T-helper 9 cell (primary cell): ENCODE measurements at places on chromosomes 12 and 14.

GRCh38 chr14:81517798-81518398, 15.8 kb downstream of the SEL1L start:
- DNase-seq: no peak

GRCh38 chr12:37548266-37548805, 768.2 kb upstream of the ALG10B start:
- DNase-seq: no peak

- DNase-seq: no peak
Measured at GRCh38 chr14:102232348-102232625, 72.7 kb downstream of the MOK start.

GRCh38 chr14:33406766-33407165, 468.1 kb downstream of the NPAS3 start:
- DNase-seq: no peak

DNA sequence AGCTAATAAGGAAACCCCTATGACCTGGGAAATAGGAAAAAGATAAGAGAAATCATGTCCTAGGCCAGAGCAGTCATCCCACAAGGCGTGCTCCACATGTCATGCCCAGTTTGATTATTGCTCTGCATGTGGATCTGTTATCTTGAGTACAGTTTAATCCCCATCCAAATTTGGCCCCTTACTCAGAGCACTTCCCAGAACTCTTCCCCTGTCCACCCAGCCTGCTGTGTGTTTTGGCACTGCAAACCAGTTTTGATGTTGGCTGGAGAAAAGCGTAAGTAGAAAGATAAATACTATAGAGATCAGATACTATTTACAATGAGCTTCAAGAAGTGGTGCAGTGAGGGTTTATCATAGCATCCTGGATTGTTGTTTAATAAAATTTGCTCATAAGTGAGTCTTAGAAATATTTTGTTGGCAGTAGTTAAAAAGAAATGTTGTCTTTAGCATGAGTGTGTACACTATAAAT, 83.8 kb downstream of the PTPRB start:
- no peak for DNase-seq

DNA sequence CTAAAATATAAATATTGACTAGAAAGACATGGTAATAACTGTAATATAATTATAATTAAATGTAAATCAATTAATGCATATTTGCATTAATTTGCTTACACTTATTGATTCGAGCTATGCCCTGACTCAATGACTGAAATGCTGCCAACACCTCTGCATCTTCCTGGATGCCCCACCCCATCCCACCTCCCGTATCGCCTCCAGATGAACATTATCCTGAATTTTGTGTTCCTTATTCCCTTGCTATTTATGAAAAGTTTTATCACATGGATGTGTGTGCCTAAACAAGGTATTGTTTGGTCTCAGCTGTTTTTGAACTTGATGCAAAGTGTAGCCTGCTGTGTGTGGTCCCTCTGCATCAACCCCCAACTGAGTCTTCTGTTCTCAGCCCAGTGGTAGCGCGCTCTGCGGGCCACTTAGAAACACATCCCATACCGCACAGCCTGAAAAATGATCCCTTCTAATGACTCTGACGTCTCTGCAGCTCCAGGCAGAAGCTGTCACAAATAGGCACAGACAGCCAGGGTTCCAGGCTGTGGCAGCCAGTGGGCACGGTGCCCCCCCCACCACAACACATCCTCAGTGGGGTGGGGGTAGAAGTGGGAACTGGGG, 96.5 kb downstream of the PRMT8 start:
- no peak for DNase-seq

GRCh38 chr12:24599736-24600135, 349.2 kb downstream of the BCAT1 start:
- DNase-seq: no peak

DNA sequence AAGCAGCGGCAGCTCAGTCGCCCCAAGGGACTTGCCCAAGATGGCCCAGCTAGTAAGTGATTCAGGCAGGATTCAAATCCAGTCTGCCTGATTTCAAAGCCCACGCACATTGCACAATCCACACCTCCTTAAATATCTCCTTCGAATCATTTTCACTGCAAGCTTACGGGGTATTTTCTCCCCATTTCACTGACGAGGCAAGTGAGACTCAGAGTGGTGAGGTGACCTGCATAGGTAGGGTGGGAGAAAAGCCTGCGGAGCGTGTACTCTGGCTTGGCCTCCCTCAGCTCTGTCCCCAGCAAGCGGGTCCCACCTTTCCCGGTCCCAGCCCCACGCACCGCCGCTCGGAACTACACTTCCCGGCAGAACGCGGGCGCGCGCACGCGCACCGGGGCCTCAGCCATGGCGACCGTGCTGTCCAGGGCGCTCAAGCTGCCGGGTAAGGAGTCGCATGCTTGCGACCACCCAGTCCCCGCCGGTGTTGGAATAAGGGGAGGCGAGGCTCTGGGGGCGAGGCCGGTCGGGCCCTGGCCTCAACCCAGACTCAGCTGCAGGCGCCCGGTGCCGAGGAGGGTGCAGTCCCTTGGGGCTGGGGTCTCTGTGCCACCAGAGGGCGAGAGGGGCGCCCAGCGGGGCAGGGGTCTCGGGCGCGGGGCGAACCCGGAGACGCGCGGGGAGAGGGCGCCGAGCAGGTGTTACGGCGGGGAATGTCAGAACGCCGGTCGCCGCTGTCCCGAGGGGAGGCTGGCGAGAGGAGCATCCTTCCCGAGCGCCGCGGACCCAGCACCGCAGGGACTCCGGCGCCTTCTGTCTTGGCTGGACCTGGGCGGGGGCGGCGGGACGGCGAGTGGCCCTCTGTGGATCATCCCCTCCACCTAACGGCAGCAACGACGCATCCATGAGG, at the start of gene FAM234B:
TSS of gene FAM234B (plus strand) at position 380 of the 904 bp plus-strand sequence. CDS start at position 403, 23 bp downstream.
- DNase-seq: peak; percentile 51

DNA sequence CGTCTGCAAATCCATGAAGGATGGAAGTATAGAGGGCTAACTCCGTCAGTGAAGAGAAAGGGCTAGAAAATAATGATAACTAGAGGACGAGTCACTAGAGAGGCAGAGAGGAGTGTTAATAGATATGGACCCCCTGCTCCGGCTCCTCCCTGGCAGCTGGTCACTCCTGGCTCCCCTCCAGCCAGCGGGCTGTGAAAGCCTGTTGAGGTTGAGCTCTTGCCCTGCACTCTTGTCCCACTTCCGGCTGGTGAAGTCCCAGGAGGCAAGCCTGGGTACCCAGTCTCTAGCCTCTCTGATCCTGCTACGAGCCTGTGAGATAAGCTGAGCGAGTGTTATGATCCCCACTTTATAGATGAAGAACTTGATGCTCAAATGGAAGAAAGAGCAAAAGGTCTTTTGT, 90.3 kb downstream of the RFX4 start:
- DNase-seq: no peak

GRCh38 chr14:61569812-61570548, 125.3 kb upstream of the HIF1A start:
- DNase-seq: no peak

DNA sequence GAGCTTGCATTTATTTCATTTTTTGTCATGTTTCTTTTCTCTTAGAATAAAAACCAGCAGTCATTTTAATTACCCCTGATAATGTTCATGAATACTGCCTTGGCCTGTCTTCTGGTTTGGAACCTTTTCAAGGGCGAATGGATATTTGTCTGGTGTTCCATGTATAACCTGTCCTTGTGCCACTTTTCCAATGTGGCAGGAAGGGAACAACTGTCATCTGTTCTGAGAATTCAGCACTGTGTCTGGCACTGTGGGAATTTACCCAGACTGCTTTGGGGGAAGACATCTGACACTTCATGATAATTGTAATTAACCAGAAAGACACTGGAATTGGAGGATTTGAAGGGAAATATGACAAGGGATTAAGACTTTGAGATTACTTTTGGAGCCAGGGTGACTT, 352.8 kb downstream of the APAF1 start:
- no peak for DNase-seq

DNA sequence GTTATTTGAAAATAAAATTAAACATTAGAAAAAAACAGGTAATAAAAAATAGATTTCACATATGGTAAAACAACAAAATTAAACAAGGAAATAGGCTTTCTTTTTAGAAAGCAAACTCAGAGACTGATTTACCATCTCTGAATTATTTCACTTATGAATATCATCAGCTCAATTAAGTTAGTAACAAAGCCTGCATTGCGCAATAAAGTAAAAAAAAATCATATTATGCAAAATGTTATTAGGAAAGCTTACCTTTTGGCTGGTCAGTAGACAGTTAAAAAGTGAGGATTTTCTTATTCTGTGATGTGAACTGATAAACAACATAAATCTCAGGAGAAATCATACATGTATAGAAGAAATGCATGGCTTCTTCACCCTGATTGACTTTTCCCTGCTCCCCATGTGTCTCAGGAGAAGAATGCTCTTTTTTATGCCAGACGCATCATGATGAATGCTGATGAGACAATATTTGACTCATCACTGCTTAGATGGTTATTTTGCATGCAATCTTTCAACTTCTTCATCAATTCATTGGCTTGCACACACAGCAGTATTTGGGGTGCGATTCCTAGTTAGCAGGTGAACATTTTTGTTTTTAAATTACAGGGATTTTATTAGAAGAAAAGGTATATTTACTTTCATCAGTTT, 124.5 kb upstream of the USP15 start:
- DNase-seq: no peak

DNA sequence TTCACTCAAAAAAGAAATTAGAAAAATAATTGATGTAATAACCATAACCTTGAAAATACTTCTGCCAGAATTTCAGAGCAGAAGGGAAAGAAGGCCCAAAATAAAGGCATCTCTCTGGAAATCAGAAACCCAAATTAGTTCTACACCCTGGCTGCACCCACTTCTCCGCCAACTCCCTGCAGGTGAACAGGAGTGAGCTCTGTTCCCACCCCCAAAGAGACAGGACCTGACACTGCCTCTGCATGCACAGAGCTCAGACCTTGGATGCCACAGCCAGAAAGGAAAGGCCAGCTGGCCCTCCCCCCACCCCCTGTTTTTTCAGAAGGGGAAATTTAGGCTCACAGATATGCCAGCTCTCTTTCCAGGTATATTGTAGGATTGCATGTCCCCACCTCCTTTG, 228.2 kb downstream of the BCL11B start:
- DNase-seq: no peak
